ENCODE measurements at places on chromosomes 2 and 18.
A peak's percentile ranks its signal among the peaks of the same experiment; 100 is the strongest.

DNA sequence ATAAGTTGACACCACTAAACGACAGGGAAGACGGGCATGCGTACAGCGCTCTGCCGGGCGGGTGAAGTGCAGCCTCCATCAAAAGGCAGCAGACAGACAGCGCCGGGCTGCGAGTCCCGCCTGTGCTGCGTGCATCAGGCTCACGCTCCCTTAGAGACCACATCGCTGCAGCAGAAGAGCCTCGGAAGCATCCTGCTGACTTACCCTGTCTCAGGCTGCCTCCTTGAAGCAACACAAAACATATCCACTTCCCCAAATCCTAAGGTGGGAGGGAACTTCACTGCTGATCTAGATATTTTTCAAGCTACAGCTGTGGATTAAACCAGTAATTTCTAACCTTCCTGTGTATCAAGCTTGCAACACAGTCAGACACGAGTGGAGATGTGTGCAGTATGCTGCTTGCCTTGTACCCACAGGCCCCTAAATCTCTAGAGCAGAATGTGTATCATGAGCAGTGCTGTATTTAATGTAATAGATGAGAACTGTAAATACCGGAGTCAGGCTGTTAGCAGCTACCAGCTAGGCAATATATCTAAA, 6.4 kb downstream of the MYT1L start:
- DNase-seq: no peak

GRCh38 chr2:156765043-156765442, 328.9 kb downstream of the GPD2 start:
- DNase-seq: no peak

DNA sequence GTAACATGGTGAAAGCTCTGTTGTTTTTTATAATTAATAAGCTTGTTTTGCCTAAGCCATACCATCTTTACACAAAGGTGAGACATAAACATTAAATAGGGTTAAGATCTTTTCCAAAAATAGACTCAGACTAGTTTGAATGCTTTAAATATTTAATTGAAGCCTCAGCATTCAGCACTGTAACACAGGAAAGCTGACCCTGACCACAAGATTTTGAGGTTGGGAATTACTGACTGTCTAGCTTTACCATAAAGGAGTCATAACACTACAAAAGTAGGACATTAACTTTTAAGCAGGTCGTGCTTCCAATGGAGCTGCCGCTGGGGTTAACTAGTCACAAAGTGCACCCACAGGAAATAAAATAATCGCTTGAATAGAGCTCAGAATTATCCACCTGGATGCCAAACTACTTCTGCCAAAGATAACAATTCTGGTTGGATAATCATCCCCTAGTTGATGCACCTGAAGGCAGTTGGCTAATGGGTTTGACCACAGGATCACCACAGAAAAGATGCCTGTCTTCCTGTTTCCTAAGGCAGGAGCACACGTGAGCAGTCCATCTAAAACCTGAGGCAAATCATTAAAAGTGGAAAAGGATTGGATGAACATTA, 106.2 kb downstream of the COBLL1 start:
- no peak for DNase-seq

- no peak for DNase-seq
Observed at GRCh38 chr2:188293601-188294351, 2.1 kb downstream of the GULP1 start.

DNA sequence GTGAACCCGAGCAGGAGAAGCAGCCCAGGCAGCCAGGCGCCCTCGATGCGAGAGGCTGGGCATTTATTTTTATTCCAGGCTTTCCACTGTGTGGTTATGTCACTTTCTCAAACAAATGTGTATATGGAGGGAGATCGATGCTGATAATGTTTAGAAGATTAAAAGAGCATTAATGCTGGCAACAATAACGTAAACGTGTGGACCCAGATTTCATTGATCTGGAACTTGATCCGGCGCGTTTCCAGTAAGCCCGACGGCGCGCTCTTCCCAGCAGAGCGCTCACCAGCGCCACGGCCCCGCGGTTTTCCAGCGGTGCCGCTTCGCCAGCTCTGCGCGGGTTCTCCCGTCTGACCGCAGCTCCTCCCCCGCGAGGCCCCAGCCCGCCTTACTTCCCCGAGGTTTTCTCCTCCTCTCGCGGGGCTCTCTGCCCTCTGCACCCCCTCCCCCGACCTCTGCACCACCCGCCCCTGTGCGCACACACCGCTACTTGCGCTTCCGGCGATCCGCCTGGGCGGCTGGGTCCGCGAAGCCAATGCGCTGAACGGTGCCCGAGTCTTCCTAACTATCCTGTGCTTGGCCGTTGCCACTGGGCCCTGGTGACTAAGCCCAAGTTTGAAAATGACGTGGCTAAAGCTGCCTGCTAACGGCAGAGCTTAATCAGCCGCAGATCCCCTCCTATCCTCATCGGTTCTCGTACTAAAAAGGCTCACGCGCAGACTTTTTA, 6.1 kb downstream of the ONECUT2 start:
- no peak for DNase-seq

DNA sequence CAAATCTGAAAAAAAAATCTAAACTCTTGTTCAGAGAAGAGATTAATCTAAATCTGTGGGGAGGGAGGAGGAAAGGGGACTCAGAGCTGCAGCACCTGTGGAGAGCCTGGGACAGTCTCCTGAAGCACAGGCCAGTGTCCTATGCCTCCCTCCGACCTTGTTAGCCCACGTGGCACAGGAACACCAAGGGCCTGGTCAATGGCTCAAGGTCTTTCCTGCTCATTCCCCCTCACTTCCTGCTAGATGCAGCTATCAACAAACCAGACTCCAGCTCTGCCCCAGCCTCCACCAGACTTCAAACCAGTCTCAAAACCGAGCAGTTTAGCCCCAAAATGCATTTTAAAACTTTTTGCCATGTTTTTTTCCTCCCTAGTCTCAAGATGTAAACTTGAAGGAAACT, 20.1 kb upstream of the SULT1C3 start:
- no peak for DNase-seq

DNA sequence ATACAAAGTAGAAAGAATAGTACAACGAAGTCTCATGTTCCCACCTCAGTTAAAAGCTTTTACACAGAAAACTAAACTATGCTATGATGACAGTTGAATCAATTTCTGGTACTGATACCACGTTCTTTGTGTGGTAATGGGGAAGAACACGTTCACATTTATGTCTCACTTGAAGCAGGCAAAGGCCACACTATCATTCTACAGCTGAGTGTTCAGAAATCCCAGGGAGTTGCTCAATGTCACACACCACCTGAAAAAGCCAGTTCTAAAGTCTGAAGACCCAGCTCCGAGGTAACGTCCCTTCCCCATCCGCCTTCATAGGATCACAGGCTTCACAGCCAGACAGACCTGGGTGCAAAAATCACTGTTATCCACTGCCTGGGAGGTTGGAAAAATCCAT, 8.9 kb downstream of the RNF149 start:
- no peak for DNase-seq

- DNase-seq: no peak
Observed at GRCh38 chr2:239893236-239893515, 132.0 kb downstream of the NDUFA10 start.

DNA sequence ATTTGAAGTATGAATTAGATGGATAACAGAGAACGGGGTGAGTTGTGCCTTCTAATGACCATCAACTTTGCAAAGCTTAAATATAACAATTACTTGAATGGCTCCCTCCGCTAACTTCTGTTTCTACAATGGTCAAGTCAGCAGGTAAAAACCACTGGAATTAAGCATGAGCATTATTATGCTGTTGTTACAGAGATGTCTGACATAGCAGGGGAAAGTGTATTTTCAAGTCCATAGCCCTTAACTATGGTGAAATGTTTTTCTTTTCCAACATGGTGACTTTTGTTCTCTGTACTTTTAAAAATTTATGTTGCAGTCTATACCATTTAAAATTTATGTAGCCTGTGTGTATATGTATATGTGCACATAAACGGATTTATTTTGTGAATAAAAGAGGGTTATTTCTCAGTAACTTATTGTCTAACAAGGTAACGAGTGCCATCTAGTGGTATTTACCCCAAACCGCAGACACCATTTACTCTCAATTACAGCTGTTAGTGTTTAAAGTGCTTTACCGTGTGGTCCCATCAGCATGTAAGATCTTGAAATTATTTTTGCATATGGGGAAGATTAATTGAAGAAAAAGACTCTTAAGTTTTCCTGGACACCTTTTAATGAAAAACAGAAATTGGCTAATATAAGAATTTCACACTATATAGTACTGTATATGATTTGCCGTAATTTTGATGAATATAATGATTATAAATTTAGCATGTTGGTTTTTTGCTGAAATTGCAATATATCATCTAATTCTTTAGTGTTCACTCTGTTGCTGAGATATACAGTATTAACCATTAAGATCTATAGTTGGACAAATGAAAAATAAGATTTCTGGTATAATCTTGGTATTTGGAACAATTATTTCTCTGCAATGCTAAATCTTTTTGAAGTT, 78.2 kb downstream of the UBE2E3 start:
- peak; percentile 5 for DNase-seq

GRCh38 chr2:191274413-191274815, 29.2 kb downstream of the MYO1B start:
- no peak for DNase-seq

- peak; percentile 77 for DNase-seq
Observed at GRCh38 chr18:58101291-58101794, 57.3 kb downstream of the NEDD4L start.

DNA sequence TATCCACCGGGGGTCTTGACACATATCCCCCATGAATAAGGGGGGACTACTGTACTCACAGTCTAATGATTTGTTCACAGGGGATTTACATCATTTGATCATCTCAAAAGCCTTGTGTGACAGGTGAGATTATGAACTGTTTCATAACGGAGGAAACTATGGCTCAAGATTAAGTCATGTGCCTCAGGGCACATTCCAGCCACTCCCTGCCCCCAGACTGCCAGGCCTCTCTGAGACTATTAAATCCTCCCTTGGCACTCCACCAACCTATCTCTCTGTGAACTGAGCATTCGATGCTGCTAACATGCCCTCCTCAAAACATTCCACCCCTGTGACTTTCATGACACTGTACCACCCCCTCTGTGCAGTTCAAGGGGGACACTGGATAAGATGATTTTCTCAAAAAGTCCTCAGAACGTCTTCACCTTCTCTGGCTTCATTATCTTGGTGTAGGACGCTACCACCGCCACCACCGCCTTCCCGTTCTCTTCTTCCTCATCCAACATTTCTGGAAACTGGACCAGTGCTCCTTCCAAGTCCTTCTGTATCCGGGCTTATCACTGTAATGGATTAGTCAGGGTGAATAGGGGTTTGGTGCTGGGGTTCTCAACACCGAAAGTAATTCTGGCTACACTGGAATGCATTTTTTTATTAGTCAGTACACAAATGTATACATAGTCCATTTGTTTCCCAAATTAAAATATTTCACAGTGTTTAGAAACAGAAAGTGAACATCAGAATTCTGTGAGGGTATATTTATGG, 169.6 kb downstream of the KCNS3 start:
- peak; percentile 52 for DNase-seq

DNA sequence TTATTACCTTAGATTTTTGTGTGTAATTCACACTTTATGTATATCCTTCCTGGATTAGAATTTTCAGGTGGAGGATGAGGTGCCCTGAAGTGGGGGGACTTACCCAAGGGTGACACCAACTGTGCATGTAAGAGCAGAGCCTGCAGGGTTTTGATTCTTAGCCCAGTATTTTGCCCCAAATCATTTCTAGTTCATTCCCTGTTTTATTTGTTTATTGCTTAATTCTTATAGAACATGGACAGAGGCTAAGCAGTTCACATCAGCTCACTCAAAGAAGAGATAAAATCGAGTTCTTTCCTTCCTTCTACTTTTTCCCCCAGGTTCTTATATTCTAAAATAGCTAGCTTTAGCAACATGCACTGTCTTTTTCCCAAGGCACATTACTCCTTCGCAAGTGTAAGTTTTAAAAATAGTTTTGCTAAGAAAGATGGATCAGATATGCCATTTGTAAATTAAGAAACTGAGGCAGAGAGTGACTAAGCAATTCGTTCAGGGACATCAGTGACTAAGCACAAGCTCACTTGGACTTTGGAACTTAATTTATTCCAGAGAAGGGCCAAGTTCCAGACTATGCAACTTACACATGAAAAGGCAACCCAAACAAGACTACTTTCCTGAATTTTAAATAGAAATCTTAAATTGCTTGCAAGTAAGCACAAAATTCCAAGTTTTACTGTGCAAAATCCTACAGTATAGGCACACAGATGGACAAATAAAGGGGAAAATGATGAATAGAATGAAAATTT, 427.9 kb upstream of the POU3F3 start:
- DNase-seq: no peak

DNA sequence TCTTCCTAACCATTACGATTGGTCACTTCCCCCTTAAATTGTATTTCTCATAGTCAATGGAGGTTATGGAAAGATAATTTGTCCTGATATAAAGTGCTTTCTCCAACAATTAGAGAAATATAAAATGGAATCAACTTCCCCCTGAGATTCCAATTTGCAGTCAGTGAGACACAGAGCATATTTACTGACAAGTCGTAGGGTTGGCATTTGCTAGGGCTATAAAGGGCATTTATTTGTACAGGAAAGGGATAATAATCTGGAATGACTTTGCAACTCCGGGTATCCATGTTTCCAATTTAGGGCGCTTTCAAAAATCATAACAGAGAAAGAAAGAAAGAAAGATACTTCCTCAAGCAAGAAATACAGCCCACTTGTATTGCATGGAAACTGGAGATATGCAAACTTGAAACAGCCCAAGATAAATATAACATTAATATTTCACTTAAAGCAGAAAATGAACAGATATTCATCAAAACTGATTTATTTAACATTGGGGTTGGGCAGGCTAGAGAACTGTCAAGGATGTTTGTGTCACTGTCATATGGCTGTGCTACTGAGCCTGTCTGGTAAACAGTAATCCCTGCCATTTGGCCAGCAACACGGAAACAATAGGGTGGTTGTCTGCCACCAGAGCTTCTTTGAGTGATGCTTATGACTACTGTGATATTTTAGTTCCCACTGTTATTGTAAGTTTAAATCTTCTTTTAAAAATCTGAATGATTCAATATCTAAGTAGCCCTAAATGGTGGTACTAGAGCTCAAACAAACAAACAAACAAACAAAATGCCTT, 621.8 kb downstream of the LRP1B start:
- DNase-seq: no peak

GRCh38 chr2:74052732-74053710, 68.3 kb downstream of the TET3 start:
- no peak for DNase-seq

GRCh38 chr2:234747032-234747431, 204.8 kb upstream of the SH3BP4 start:
- DNase-seq: no peak

DNA sequence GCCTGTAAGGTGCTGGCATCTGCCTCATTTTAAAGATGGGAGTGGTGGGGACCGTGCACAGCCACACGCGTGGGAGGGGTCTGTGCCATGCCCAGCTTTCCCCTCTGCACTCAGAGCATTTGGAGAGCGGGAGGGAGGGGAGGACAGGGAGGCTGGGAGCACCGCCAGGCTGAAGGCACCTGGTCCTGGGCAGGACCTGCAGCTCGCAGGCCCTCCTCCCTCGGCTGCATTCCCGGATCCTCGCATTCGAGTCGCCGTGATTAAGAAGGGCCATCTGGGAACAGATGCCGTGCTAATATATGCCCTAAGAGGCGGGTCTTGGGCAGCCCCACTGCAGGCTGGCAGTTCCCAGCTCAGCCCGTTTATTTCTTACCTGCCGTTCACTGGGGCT, 84.0 kb downstream of the PTGR3 start:
- DNase-seq: no peak

GRCh38 chr2:62144689-62145477, 51.0 kb upstream of the B3GNT2 start:
- DNase-seq: no peak

All from NCI-H1048 (cell line).